Tibial nerve (tissue), 4 donors: ENCODE measurements at places on chromosomes 6 and 20.

DNA sequence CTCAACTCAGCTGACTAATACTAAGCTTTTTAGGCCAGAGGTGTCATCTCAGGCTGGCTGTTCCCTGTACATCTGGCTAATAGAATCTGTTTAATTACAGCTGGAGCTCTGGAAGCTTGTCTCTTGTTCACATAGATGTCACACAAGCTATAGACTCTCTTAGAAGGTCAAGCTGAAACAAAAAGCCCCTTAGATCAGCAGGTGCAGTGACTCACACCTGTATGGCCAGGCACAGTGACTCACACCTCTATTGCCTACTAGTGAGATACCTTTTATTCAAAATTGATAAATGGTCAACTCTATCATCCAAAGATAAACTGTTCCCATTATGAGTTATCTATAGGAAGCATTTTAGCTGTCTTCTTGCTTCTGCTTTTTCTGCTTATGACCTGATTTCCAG is 29.9 kb upstream of the MTHFD1L start:
- DNase-seq = no peak

DNA sequence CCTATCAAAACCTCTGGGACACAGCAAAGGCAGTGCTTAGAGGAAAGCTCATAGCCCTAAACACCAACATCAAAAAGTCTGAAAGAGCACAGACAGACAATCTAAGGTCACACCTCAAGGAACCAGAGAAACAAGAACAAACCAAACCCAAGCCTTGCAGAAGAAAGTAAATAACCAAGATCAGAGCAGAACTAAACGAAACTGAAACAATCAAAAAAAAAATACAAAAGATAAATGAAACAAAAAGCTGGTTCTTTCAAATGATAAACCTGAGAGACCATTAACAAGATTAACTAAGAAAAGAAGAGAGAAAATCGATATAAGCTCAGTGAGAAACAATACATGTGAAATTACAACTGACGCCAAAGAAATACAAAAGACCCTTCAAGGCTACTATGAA is 34.8 kb upstream of the RUNX2 start:
- no peak for DNase-seq

GRCh38 chr20:45235995-45236394 is 14.8 kb downstream of the SEMG2 start:
- no peak for DNase-seq

GRCh38 chr6:99091985-99092384 is 144.2 kb upstream of the FBXL4 start:
- DNase-seq = no peak

- no peak for DNase-seq
Observed at GRCh38 chr6:105873799-105874198, 212.3 kb upstream of the PRDM1 start.

DNA sequence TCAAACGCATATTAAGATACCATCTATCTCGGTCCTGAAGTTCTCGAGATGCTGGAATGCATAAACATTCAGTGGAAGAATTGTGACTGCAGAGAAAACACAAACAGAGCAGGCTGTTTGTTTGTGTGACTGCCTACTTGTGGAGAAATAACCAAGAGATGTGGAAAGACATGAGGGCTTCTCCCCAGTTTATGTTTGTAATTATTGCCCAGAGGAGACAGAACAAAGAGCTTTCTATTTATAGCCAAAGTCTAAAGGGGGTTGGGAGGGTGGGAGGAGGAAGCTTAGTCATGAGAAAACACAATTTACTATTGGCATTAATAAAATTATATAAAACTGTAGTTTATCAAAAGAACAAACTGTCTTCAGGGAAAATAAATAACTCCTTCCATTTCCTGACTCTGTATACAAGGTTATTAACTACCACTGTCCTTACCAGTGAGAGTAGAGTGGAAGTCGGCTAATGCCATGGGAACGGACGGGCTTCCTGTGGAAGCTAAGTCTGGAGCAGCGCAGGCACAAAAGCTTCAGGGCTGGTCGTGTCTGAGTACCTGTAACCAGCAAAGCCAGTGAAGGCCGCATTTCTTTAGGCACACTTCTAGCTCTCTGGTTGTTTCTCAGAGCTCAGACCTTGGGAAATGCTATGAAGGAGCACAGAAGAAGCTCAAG is 200.2 kb upstream of the SUPT3H start:
- DNase-seq = no peak
